Activated T-cell treated with anti-CD3 and anti-CD28 coated beads, Interleukin-2, amount 50 U/mL, for 1 hour (primary cell): ENCODE measurements at places on chromosomes 5 and 9.
A peak's percentile ranks its signal among the peaks of the same experiment; 100 is the strongest.

- DNase-seq: no peak
Observed at GRCh38 chr5:172659909-172660628, 19.0 kb downstream of the NEURL1B start.

- no peak for DNase-seq
Observed at GRCh38 chr5:60445921-60446320, 254.0 kb downstream of the DEPDC1B start.

DNA sequence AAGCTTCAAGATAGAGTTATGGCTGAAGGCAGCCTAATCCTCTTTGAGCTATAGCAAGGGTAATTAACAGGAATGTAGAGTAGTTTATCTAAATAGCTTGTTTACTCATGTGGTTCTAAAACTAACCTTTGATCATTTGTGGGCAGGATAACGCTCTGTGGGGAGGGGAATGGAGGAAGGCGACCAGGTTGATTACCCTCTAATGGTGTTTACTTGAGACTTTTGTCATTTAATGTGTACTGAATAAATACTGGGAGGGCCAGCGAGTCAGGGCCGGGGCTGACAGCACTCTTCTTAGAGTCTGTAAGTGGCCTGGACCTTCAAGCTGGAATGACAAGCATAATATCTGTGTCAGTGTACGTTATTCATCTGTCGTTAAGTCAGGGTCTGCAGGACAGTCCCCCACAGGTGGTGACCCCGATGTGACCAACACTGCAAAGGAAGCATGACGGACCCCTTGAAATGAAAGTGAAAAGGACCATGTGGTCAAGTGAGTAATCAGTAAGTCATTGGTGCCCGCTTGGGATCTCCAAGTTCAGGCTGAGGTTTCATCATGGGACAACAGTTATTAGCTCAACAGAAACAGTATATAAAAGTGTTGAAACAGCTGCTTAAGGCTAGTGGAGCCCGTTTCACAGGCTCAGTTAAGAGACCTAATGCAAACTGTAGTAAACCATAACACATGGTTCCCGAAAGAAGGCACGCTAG is 162.6 kb downstream of the CPLANE1 start:
- DNase-seq: no peak

DNA sequence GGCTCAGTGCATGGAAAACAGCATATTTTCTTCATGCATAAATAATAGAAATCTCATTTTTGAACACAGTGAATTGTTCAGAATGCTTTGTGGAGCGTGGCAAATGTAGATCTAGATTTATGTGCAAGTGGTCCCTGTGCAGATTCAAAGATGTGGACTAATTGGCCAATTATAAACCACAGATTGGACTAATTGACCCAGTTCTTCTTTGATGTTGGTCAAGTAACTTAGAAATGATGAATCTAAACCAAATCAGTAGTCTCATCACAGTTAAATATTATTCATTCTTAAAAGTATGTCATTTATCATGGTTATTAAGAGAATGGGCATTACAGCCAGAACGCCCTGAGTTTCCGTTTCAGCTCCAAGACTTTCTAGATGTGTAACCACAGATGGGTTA is 11.7 kb upstream of the PDE4D start:
- DNase-seq: no peak

DNA sequence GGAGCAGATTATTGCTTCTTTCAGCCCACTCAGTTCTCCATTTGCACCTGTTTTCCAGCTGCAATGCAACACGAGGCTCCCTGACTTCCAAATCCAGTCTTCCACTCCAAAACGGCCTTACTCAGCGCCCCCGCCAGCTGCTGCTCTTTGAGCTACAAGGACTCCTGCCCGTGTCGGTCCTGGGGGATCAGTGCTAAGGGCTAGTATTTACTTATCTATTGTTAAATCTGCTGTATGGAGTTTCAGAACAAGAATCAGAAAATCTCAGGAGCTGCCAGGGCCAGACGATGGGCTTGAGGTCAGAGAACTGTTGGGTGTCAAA is 44.1 kb downstream of the OR2V1 start:
- no peak for DNase-seq

DNA sequence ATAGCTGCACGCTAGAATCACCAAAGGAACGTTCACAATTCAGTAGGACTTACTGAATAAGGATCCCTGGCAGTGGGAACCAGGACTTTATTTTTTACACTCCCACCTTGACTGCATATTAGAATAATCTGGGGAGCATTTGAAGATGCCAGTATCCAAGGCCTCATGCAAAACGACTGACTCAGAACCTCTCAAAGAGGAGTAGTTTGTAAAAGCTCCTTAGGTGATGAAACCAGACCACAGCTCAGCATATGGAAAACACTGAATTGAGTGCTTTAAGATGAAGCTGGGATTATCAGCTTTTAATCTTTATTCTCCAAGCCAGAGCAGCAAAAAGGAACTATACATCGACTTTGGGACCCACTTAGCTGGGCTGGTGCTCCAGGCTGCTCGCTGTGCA is 288.3 kb downstream of the MLLT3 start:
- no peak for DNase-seq

GRCh38 chr9:29865764-29866313 is 2292.6 kb upstream of the C9orf72 start:
- no peak for DNase-seq

DNA sequence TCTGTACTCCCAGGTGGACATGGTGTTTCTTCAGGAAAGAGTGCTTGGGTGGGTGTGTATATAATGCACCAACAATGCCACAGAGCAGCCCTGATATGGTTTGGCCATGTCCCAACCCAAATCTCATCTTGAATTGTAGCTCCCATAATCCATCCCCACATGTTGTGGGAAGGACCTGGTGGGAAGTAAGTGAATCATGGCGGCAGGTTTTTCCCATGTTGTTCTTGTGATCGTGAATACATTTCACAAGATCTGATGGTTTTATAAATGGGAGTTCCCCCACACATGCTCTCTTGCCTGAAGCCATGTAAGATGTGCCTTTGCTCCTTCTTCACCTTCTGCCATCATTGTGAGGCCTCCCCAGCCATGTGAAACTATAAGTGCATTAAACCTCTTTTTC is 158.5 kb downstream of the NR3C1 start:
- no peak for DNase-seq

- no peak for DNase-seq
Observed at GRCh38 chr5:36364473-36364872, 62.8 kb upstream of the RANBP3L start.

GRCh38 chr5:16931334-16932110 is 4.6 kb downstream of the MYO10 start:
- DNase-seq: no peak

DNA sequence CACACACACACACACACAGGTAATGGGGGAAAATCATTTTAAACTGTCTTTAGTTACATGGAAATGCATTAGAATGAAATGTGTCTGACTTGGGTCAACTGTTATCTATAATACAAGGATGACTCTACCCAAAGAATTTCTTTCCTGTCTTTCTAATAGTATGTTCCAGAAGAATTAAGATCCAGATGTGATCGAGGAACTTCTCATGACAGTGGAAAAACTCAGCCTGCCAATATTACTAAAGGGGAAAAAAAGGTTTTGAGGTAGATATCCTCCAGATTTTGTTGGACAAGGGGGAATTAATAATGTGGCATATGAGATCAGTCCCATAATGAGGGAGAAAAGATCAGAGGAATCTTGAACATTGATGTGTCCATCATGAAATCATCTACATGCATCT is 190.6 kb upstream of the MAP3K1 start:
- DNase-seq: no peak

- no peak for DNase-seq
Observed at GRCh38 chr5:26805076-26805475, 233.3 kb downstream of the CDH9 start.

DNA sequence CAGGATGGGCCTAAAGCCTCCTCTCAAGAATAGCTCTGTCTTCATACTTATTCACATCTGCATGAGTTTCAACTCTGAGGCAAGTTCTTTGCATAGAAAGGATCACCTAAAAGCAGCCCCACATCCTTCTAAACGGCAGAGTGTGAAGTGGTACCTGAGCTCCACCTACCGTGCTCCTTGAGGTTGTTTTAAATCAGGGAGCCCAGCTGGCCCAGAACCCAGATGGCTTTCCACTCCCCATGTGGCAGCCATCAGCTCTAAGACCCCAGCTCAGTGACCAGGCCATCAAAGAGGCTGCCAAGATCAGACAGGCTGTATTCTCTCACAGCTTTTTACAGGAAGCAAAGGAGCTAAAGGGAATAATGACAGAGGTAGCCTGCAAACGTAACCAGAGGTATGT is 299.3 kb downstream of the RASEF start:
- no peak for DNase-seq

DNA sequence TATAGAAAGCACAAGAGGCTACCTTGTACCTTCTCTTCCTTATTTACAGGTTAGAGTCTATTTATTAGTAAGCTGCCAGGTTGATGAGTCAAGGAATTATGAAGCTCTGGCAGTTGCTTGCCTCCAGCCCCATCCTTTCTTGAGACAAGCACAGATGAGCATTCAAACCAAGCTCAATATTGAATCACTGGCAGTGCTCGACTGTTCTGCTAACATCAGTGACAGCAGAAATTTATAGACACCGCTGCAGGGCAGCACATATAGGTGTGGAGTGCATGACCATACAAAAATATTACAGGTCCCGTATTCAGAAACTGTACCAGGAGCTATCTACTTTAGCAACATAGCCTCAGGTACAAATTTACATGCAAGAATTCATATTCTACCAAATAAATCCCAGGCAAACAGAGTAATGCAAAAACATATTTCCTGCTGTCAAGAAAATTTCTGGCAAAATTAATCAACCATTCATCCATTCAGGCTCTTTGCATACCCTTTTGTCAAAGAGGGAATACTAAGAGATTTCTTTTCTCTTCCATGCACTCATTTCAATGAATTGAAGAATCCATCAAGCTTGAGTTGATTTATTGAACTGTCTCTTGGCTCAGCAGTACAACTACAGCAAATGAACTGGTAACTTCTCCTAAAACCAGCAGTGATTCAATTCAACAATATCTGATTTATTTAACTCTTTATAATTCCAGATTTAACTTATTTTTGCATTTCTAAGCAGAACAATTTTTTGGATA is 26.9 kb upstream of the PCA3 start:
- DNase-seq: no peak

DNA sequence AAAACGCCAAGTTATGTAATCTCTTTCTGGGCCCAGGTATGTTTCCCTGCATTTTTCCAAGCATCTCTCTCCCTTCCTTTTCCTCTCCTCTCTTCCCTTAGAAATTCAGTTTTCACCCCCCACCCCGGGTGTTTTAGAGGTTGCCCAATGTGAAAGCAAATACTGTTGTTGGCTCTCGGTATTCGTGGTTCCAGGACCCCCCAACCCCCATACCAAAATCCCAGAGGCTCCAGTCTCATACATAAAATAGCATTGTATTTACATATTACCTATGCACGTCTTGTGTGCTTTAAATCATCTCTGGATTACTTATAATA is 48.8 kb downstream of the ACER2 start:
- no peak for DNase-seq

- DNase-seq: no peak
Observed at GRCh38 chr5:114319236-114319635, 42.6 kb upstream of the KCNN2 start.

GRCh38 chr5:40402007-40402364 is 277.7 kb upstream of the PTGER4 start:
- DNase-seq: peak; percentile 35

GRCh38 chr5:144275329-144275728 is 104.7 kb downstream of the KCTD16 start:
- DNase-seq: no peak

DNA sequence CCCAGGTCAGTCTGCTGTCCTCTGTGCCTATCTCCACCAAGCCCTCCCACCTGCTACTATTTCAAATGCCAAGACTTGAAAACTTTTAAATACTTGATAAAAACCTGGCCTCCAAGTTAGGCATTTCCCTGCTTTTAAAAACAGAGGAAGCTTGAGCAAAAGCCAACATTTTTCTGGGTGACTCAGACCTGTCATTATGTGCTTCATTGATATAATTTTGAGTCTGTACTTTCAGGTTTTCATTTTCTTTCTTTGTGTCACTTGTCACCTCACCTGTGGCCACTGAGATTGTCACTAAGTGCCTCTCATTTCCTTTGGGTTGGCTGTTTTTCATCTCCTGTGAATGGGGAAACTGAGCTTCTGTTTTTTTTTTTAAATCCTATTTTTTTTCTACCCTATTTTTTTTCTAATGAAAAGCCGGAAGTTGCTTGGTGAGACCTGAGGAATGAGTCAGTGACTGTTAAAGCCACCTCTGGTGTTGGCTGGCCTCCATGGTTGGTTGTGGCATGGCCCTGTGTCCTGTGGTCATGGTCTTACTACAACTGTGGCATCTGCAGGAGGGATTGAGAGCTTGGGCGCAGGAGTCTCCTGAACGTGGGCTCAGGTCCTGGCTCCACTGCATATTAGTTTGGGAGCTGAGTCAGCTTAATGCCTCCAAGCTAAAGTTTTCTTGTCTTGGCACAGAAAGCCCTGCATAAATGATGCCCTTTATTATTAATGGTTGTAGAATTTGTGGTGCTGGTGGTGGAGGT is 56.7 kb downstream of the ARHGAP26 start:
- no peak for DNase-seq

DNA sequence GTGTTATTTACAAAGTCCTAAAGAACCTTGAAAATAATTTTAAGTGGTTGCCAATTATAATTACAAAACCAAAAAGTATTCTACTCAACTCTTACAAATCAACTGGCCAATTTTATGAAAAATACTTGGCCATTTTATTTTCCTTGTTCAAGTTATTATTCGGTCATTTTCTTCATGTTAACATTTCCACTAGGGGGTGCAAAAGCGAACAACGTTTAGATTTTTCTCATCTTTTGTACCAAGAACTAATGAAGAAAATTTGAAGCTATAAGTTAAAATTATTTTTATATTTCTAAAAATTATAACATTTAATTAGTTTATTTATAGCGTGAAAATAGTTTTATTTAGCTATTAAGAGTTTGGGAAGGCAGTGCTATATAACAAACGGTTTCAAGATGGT is 1453.3 kb downstream of the MAT2B start:
- no peak for DNase-seq

DNA sequence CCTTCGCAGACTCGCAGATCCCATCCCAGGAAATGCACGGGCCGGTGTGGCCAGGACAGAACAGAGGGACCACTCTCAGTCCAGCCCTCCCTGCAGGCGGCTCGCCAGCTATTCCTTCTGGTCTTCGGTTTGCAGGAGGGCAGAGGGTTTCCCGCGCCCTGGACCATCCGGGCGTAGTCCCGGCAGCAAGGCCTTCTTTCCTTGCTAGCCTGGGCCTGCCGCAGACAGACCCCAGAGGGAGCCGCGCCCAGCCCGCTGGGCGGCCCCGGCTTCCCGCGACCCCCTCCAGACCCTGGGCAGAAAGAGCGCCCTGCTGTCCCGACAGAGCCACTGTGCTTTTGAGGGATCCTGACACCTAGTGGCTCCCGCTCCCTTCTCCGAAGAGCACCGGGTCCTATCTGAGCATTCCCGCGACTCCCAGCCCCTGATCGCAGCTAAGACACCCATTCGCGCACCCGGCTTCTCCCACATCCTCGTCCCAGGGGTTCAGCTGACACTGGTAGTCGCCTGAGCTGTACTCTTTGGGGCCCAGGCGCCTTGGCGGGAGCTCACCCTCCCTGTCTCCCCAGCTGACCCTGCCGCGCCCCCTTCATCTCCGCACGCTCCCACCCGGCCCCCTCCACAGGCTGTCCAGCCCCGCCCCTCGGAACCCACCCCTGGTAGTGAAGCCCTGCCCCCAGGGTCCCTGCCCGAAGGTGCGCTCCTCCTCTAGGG is 1.1 kb downstream of the CFAP90 start:
- no peak for DNase-seq
